GOT3 (cell line): ENCODE measurements at places on chromosomes 11 and 22.

GRCh38 chr11:1043563-1044096 lies 7.1 kb upstream of the MUC6 start:
- DNase-seq = no peak

DNA sequence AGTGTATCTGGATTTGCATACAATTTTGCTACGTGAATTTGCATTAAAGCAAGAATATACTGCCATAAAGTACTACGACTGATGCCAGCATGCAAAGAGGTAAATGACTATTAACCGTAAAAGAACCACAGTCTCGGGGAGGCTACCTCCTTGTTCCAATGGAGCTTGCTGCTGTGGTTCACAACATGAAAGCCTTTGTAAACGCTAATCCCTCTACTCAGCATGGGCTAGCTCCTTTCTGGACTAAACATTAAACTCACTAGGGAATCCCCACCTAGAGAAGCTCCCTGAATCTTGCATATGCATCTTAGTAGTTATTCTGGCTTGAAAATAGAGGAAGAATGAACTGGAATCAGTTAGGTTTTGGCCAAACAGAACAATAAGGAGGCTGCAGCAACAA lies 60.5 kb upstream of the ARHGAP32 start:
- DNase-seq = no peak

DNA sequence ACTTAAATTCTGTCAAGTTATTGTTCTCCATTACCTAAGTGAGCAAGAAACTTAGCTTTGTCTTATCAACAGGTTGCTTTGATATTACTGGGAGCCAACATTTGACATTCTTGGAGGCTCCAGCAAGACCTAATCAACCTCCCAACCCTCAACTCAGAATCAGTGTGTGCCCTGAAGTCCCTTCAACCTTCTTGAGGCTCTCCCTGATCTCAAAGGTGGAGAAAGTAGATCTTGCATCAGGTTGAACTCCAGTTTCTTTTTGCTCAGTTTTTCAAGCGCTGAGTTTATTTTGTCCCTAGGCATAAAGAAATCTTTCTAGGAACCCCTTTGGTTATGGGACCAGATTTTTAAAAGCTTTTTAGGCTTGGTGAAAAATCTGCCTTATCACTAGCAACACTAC lies 1.4 kb downstream of the FAM111A start:
- DNase-seq = no peak

GRCh38 chr11:115848080-115848479 lies 343.9 kb upstream of the CADM1 start:
- no peak for DNase-seq

DNA sequence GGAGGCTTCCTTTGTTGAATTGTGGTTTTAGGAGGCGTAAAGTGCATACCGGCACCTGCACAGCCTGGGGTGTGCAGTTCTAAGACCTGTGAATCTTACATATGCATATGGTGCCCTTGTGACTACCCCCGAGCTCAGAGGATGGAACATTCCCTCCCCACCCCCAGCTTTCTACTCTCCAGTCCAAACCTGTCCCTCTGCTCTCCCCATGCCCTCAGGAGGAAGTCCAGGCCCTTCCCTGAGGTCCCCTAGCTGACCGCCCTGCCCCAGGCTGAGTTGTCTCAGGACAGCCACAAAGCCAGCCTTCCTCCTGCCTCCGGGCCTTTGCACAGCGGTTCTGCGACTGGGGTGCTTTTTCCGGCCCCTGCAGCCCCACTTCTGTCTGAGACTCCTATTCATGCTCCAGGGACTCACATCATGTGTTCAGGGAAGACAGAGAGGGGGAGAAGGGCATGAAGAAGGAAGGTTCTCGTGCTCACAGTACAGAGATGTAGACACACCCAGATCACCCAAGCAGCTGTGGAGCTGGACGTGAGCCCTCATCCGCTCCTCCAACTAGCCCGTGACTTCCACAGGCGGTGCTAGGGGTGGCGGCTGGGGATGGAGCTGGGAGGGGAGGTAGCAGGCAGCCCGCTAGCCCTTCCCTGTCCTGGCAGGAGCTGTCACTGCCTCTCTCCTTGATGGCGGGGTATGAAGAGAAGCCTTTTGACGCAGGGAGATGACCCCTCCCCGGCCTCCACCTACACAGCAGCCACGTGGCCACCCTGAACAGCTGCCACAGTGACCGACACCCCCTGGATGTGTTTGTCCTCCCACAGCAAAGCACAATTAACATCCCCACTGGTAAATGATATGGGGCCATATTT lies 50.8 kb downstream of the FLRT1 start:
- no peak for DNase-seq

GRCh38 chr11:95148938-95149337 lies 59.3 kb downstream of the ENDOD1 start:
- DNase-seq = no peak

- no peak for DNase-seq
Observed at GRCh38 chr11:107183953-107184352, 165.7 kb upstream of the GUCY1A2 start.
